Endothelial cell of umbilical vein (primary cell): ENCODE measurements at places on chromosomes 3 and 15.

DNA sequence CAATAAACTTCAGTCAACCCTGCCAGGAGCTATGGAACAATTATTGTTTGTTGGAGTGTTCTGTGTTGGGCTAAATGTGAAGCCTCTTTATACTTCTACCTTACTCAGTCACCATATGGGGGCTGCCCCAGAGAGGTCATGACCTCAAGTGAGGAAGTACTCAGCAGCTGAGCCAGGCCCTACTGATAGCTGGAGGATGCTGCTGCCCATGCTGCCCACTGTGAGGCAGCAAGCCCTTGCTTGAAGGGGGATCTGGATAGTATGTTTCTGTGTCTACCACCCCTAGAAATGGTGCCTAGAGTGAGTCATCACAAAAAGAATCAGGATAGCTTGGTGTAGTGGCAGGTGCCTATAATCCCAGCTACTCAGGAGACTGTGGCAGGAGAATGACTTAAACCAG is 4.5 kb upstream of the RPL24 start:
- DNase-seq: no peak

GRCh38 chr3:188135271-188135670 is 18.7 kb upstream of the LPP start:
- no peak for DNase-seq

DNA sequence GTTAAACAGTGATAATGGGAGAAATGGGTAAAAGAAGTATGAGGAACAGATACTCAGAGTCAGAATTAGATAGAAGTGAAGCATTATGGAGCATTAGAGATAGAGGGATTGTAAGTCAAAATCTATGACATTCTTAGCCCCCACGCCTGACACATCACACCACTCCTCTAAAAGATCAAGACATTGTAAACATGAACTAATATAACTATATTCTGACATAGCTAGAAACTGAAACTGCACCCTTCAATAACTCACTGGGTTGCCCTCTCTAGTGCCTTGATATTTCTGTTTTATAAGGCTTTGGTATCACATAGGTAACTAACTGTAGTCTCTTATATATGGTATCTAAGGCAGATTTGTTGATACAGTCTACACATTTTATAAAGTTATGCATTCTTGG is 684.3 kb upstream of the DPPA4 start:
- DNase-seq: no peak

DNA sequence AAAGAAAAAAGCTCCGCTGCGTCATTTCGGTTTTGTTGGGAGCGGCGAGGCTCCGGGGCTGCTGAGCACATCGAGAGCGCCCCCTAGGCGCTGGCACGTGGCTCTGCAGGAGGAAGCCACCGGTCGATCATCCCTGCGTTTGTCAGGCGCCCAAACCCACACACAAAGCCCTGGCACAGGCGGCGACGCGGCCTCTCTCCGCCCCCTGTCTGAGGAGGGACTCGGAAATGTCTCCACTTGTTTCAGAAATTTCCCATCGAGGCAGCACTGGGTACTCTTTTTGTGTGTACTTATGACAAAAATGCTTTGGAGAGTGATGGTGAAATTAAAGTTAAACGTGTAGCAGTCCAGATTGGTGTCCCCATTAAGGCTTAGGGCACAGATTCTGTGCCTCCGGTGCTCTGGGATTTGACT is 407.3 kb upstream of the ONECUT1 start:
- DNase-seq: peak; percentile 35

GRCh38 chr15:81314378-81314777 is 9.6 kb downstream of the STARD5 start:
- DNase-seq: no peak

GRCh38 chr3:170301405-170301804 is 56.1 kb upstream of the SKIL start:
- peak; percentile 32 for DNase-seq

DNA sequence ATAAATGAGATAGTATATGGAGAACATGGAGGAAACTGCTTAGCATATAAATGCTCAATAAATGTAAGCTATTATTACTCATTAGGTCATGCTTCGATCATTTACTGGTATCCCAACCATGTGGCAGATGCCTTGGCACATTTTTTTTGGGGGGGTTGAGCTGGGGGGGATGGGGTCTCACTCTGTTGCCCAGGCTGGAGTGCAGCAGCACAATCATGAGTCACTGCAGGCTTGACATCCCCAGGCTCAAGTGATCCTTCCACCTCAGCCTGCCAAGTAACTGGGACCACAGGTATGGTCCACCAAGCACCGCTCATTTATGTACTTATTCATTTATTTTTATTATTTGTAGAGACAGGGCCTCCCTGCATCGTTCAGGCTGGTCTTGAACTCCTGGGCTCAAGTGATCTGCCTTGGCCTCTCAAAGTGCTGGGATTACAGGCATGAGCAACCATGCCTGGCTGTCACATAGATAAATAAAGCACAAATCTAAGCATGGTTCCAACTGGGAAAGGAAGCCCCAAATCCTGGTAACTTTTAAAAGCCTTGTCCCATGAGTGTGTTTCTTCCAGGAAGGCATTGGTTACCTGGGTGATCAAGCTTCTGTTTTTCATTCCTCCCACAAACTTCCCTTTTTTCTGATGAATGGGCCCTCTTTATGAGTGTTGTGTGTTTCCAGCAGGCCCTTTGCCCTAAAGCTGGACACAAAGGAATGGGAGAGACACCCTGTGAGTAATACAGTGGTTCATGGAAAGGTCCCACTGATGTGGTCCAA is 147.4 kb upstream of the UMPS start:
- no peak for DNase-seq

GRCh38 chr3:48543271-48543866 is 13.2 kb downstream of the PFKFB4 start:
- peak; percentile 28 for DNase-seq

- DNase-seq: no peak
Measured at GRCh38 chr3:125959317-125960065, 9.5 kb upstream of the ROPN1B start.

DNA sequence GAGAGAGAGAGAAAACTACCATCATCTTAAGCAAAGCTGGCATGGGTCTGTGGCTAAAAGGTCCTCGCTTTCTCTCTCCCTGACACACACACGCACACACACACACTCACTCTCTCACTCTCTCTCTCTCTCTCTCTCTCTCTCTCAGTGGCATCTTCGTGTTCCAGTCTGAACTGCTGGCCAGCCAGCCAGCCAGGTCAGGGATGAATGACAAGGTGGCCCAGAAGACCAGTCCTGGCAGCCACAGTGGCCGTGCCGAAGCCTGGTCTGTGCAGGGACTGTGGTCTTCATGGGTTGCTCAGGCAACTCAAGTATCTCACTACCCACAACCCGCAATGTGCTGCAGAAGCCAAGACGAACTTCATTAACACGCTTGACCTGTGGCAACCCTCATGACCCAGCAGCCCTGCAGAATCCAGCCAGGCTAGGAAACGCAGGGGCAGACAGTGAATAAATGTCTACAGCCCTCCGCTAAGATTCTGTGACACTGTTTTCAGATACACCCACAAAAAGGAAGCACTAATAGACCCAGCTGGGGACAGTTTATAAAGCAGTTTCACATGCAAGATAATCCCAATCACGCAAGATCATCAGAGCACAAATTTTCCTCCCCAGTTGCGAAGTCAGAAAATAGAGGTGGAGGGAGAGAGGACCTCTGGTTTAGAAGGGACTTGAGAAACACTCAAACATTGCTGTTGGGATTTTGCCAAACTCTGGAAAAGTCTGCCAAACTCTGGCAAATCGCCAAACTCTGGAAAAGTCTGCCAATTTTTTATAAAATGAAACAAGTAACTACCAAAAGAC is 66.4 kb downstream of the XXYLT1 start:
- DNase-seq: peak; percentile 90
